ENCODE measurements at places on chromosomes 5 and 9.

DNA sequence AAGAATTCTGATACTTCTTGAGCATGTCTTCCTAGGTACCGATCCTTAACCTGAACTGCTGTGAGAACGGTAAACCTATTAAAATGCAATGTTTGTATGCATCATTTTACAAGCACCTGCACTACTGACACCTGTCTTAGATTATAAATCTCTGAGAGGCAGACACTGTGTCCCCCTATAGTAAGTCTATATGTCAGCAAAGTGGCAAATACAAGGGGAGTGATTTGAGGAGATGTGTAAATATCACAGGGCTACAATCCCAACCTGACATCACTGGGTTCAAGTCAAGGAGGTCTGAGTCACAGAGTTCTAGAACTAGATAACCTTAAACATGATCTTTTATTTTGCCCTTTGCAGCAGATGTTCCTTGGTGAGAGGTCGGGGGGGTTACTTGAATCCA, 64.1 kb downstream of the ANKH start:
- DNase-seq = no peak

- DNase-seq = no peak
These were observed 171.3 kb downstream of the RGS3 start for GRCh38 chr9:113634596-113635515.

- no peak for DNase-seq
These were observed 63.5 kb downstream of the ZNF354C start for GRCh38 chr5:179123491-179124272.

DNA sequence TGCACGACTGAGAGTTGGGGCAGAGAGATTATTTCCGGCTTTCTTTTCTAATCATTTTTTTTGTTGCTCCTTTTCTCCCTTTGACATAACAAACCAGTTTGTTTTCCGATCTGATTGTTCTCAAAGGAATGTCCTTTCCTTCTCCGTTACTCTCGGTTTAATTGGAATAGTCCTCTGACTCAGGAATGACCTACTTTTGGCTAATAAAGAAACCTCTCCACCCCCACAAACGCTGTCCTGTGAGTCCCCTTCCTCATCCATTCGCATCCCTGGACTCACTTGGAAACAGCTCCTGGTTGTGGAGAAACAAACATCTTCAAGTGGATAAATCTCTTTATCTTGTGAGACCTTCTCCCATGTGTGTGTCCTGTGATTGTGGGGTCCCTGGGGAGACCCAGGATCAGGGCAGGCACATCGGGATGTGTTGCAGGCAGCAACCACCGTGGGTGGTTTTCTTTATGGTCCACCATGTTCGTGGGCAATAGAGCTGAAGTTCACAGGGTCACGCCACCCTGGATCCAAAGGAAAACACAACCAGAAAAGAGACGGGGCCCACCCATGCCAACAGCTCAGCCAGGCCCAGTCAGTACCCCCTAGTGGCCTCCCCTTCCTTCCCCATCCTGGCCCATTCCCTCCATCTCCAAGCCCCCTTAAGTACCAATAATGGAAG, 45.2 kb upstream of the NEK6 start:
- no peak for DNase-seq

DNA sequence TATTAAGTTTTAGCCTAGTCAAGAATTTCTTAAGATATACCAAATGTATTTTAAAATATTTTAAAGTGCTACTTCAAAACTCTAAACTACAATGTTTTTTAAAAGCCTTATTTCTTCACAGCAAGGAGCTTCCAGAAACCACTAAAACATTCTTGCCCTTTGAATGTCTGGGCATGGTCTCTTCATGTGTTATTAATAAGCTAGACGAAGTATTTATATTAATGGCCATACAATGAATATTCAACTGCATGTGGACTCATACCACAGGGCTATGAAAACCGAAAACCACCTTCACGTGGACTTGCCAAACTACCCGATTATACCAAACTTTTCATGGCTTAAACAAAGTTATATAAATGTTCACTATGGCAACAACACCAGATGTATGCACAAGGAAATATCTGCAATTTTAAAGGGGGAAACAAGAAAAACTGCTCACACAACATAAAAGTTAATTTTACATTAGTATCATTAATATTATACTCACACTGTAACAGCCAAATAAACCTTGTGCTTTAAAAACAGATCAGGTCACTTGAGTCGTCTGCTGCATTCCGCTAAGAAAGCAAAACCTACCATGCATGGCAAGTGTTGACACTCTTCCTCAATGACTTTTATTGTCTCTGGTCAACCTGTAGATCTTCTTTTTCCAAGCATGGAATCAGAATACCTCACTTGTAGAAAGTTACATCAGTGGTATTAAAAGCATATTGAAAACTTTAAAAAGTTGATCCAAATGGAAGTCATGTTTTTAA, 246.3 kb downstream of the BNC2 start:
- no peak for DNase-seq

- DNase-seq = no peak
These were observed 165.6 kb upstream of the FSTL4 start for GRCh38 chr5:133777951-133778350.

DNA sequence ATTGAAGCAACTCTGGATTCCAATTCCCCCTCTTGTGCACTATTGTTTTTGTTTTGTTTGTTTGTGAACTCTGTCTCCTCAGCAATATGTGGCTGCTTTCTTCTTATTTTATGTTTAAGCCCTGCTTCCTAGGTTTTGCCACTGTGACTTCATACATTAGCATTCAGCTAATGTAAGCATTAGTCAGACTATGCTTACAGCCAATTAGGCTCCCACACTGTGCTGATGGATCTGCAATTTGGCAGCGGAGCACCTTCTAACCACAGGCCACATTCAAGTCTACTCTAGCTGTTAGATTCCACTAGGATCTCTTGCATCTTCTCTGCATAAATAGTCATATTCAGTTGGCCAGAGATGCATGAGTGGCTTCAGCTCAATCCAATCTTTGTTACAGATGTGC, 9.6 kb upstream of the BICD2 start:
- DNase-seq = no peak

DNA sequence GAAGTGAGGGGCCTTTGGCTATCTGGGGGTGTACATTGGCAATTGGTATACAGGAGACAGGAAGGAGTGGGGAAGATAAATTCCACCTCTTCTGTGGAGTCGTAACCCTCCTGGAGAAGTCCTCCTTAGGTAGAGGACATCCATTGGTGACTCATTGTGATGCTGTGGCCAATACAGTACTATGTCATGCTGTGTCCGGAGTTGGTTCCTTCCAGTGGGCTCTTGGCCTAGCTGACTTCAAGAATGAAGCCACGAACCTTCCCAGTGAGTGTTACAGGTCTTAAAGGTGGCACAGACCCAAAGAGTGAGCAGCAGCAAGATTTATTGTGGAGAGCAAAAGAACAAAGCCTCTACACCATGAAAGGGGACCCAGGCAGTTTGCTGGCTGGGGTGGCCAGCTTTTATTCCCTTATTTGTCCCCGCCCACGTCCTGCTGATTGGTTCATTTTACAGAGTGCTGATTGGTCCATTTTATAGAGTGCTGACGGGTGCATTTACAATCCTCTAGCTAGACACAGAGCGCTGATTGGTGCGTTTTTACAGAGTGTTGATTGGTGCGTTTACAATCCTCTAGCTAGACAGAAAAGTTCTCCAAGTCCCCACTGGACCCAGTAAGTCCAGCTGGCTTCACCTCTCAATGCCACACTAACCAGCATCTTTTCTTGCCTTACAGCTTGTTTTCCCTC, 37.3 kb upstream of the FBP1 start:
- DNase-seq = no peak
